Adrenal gland (tissue), 19 donors: ENCODE measurements at places on chromosomes 6 and 20. TPM values are rescaled to one million over a fixed set of nuclear protein-coding genes. Genes with fewer than 3 reads are reported as not detected.

DNA sequence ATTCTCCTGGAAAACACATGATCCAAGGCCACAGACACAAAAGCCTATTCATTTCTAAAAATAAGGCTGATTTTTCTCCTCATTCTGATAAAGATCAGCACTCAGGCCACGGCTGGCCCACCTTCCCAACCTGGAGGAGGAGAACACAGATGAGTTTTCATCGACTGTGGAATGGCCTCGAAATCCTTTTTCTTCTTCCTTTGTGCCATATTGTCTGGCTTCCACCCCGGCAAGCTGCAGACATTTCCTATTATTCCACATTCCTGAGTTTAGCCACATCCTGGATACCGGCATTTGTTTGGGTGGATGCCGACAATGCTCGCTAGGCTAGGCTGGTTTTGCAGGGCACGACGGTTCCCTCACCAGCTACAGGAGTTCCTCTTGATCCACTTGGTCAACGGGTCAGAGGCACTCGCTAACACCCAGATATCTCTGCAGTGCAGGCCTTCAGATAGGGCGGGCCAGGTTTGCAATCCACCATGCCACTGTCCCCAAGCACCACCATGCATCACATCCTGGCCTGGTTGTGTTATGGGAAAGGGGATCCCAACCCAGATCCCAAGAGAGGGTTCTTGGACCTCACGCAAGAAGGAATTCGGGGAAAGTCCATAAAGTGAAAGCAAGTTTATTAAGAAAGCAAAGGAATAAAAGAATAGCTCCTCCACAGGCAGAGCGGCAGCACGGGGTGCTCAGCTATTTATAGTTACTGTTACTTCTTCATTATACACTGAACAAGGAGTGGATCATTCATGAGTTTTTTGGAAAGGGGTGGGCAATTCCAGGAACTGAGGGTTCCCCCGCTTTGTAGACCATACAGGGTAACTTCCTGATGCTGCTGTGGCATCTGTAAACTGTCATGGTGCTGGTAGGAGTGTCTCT, 4.2 kb upstream of the CTSZ start:
- DNase-seq, result peak; percentile 14

DNA sequence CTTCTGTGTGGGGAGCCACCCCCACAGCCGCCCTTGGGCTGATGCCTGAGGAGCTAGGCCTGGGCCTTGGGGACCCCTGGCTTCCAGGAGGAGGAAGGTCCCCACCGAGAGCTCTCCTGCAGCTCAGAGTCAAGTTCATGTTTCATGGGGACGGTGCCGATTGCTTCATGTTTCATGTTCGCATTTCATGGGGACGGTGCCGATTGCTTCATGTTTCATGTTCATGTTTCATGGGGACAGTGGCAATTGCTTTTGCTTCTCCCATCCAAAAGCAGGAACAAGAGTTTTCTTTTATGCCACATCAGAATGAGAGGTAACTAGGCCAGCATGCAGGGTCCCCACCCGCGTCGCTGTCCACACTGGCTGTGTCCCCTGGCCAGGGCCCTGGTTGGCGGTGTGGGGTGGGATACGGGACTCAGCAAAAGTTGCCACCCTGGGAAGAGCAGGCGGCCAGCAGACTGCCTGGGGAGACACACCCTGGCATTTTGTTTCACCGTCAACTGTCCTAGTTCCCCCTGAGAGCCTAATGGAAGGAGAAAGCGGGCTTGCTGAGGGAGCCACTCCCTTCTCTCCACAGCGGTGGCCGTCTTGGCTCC, 46.0 kb downstream of the DACT2 start:
- no peak for DNase-seq

DNA sequence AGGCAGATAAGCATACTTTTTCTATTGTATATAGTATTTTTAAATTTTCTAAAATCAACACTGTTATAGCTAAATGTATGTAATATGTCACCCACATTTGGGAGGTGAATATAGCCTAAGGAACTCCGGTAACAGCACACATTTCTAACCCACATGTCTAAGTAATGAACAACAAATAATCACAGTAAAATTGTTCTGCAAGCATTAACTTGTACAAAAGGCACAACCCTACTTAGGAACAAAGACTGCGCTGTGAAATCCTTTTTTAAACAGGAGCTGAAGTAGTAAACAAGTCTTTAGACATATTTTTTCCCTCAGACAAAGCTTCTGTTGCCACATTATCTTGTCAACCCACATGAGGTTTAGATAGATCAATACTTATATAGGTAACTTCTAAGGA, 872.4 kb upstream of the SLC35B3 start:
- DNase-seq, result no peak

GRCh38 chr6:112938650-112939049, 591.5 kb downstream of the RFPL4B start:
- no peak for DNase-seq

RSPO4 gene
- 0.20 TPM for polyA plus RNA-seq

ID1 gene
- polyA plus RNA-seq, result 357 TPM
